CD8-positive, alpha-beta memory T cell (primary cell): ENCODE measurements at places on chromosomes 6 and 20. TPM values are rescaled to one million over a fixed set of nuclear protein-coding genes. Genes with fewer than 3 reads are reported as not detected.

MTHFD1L gene
- 102 TPM for total RNA-seq

SAYSD1 gene
- 10.3 TPM for total RNA-seq

C6orf15 gene
- not detected for total RNA-seq

FAM83D gene
- total RNA-seq: 11.9 TPM

DNA sequence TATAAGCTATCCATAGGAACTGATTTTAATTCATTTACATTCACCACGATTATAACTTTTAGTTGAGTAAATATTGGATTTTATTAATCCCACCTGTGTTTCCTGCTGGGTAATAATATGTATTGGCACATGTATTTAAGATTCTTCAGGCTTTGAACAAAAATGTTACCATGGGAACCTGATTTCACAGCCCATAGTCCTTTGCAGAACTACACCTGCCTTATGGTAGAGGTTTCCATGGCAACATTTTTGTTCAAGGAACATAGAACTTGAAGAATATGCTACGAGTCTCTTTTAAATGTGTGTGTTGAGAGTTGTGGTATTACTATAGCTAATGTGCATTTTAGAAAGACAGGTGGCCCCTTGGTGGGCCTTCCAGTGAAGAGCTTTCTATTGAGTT, 317.4 kb downstream of the SAMD5 start:
- no peak for DNase-seq

DNA sequence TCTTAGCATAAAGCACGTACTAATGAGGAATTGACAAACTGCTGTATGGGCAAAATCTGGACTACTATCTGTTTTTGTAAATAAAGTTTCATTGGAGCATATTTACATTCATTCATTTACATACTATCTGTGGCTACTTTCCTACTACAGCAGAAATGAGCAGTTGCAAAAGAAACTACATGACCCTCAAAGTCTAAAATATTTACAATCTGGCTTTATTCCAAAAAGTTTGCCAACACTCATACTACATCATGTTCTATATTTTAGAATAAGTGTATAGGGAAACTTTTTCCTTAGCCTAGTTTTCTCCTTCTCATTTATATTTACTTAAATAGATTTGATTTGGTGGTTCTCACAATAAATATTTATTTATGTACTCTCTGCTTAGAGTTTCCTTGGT, 208.2 kb downstream of the RIMS1 start:
- no peak for DNase-seq

DNA sequence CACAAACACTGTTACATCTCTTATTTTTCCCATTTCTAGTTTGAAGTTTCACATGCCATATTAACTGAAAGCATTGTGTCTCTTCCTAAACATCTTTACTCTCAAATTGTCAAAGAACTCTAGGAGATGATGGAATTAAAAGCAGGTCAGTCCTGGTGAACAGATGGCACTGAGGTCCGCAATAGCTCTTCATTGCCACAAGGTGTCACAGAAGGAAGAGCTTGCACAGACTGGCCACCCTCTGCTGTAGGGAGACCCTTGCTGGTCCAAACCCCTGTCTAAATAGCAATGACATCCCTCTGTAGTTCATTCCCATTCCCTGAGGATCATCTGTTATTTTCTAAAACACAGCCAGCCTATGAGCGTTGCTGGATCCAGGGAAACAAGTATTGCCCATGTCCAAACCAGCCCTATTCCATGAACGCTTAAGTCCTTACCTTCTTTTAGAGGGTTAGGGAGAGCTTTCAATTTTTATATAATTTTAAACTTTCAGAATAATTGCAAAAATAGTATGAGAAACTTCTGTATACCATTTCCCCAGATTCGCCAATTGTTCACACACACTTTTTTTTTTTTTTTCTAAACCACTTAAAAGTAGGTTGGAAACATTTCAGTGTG, 10.1 kb upstream of the HDAC2 start:
- DNase-seq: no peak

- no peak for DNase-seq
These were observed 251.4 kb downstream of the TAF4 start for GRCh38 chr20:61814244-61814643.

GRCh38 chr6:127880429-127880828, 20.4 kb downstream of the THEMIS start:
- no peak for DNase-seq

- no peak for DNase-seq
These were observed 677.5 kb downstream of the HDGFL1 start for GRCh38 chr6:23246896-23247295.
